ENCODE measurements at places on chromosomes 6 and 20.

DNA sequence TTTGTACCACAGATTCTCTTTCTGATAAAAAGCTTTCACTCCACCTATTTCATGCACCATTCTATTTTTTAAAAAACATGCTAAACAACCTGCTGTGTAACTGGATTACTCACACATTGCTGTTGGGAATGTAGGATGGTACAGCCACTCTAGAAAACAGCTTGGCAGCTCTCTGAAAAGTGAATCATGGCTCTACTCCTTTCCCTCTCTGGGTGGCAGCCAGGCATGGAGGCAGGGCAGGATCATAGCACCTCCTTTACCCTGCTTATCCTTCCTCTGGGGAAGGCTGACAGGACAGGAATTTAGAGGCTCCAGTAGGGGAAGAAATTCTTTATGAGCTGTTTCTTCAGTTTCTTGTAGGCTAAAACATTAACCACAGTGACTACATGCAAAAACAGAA is 6.7 kb upstream of the VNN2 start:
- peak; percentile 98 for DNase-seq

- DNase-seq, result no peak
Measured at GRCh38 chr6:121616406-121616805, 181.0 kb downstream of the GJA1 start.

- no peak for DNase-seq
Measured at GRCh38 chr20:58059260-58059544, 169.3 kb downstream of the ANKRD60 start.

DNA sequence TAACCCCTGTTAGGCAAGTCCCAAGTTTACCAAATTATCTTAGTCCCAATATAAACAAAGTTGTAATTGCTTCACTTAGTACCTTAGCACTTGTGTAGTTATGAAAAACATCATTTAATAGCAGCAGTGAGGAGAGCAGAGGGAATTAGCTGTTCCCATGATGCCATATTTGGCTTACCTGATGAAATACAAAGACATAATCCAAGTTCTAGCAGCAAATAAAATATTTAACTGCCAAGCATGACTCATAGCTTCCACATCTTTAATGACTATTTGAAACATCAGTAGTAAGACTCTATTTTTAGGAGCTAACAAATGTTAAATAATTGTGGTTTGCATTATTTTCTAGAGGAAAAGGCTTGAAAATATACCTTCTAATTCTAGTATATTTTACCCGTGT is 94.0 kb upstream of the MCHR2 start:
- DNase-seq, result peak; percentile 18

DNA sequence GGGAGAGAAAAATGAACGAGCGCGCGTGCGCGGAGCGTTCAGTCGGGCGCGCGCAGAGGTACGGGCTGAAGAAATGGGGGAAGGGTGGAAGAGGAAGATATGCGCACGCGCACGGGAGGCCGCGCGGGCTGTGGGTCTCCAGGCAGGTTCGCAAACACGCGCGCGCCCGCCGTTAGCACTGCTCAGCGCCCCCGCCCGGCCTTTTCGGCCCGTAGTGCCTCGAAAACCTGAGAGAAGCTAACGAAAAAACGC is 393 bp downstream of the BCLAF1 start:
- peak; percentile 78 for DNase-seq

DNA sequence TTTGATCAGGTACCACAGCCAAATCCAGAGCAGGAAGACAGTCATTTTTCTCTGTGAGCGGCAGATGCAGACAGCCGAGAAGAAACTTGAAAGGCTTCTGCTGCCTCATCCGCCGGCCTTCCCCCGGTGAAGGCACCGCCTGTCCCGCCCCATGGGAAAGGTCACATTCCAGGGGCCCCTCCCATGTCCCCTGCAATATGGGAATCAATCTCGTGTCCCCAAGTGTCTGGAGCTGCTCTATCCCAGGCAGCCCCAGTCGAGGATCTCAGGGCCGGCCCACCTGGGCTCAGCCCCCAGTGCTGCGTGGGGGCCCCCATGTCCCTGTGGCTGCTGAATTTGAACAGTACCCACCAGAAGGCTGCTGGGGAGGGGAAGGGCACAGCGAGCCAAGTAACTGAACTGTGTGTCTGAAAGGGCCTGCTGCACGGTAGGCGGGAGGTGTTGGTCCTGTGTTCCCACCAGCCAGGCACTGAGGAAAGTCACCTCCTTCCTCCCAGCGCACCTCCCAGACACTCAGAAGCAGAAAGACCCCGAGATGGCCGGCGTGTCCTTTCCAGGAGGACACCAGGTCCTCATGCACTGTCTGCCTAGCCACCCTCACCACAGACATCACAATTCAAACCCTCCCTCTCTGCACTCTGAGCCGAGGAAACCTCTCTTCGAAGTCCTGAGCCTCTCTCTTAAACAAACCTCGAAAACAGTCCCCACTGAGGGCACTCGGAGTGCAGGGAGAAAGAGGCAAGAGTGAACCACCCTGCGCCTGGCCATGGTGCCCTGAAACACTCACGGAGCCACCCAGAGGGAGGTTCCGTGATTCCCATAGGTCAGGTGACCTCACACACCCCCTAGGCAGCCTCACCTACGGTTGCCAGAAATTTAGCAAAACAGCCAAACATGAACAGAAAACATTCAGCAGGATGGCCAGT is 99.3 kb downstream of the PSMB1 start:
- DNase-seq, result no peak

DNA sequence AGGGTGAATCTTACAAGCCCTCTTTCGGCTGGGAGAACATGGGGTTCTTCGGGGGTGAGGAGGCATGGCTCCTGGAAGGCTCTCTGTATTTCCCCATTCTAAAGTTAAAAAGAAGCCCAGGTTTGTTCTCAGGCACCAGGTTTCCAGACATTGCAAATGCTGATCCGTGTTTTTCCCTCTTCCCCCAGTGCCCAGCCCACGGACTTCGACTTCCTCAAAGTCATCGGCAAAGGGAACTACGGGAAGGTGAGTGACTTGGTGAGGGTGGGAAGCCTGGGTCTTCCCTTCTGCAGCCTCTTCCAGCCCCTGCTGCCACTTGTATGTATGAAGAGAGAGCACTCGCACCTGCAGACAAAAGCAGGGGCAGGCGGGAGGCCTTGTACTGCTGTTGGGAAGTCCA is 8.7 kb downstream of the SGK2 start:
- no peak for DNase-seq

DNA sequence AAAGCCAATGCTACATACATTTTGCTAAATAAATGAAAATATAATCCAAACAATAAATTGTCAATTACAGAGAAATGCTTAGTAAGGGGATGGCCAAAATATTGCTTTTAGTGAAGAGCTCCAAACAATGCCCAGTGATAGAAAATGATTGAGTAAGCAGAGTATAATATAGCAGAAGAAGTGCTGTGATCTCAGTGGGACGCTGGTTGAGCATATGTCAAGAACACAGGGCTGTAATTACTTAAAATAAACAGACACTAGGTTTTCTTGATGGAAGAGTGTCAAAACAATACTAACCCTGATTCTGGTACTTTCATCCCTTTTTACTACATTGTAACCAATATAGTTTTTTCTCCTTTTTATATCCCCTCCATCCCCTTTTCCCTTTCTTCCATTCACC is 150.3 kb downstream of the GRIK2 start:
- no peak for DNase-seq

DNA sequence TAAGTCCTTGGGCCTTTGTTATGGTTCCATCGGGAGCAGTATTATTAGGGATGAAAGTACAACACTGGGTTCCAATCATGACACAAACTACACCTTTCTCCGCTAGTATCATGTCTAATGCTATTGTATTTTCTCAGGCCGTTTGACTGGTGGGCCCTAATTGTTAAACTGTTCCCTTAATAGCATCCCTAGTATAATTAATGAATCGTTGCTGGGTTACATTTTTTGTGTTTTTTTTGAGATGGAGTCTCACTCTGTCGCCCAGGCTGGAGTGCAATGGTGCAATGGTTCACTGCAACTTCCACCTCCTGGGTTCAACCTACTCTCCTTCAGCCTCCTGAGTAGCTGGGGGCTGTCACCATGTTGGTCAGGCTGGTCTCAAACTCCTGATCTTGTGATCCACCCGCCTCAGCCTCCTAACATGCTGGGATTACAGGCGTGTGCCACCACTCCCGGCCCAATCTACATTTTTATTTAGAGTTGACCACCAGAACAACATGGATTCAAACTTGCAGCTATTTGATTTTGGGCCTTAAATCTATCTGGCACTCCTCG is 4.1 kb upstream of the ZNFX1 start:
- no peak for DNase-seq

DNA sequence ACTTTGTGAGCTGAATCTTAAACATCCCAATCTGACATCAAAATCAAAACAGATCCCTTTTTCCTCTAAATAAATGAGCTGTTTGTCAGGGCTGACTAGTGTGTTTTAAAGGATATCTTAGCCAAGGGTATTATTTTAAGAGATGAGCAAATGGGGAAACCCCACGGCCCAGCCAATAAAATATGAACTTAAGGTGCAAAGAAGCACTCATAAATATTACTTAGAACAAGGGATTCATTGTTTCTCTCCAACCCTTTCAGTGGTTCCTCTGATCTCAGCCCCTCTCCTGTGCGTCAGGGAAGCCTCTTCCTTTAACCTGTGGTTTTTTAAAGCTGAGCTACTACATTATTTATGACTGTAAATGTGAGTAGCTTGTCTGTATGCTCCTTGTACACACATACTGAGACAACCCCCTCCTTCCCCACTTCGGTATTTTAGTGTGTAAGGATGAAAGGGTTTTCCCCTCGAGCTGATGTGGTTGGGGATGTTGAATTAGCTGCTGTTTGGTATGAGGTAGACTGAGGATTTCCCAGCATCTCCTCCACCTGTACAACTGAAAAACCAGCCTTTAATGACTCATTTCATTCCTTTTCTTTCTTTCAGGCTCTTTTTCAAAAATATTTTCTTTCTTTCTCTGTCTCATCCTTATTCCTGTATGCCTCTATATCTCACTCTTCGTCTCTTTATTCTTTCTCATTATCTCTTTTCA is 6.5 kb downstream of the BMP5 start:
- peak; percentile 90 for DNase-seq

DNA sequence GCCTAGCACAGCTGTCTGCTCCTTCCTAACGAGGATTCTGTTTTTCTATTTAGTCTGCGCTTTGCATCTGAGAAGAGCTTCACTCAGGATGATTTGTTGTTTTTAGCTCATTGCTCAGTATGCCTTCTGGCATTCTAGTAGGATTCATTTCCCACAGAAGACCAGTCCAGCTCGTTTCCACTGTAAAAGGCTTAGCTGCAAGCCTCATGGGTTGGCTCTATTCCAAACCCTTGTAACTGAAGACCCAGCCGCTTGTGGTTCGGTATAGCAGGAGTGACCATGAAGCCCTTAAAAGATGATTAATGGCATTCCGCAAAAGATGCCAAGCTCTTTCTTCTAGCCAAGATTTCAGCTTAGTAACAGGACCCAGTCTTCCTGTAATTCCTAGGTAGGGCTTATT is 7.2 kb downstream of the ADGRF1 start:
- DNase-seq, result peak; percentile 98

GRCh38 chr6:45609141-45609638 is 231.5 kb upstream of the SUPT3H start:
- peak; percentile 41 for DNase-seq

- no peak for DNase-seq
Measured at GRCh38 chr20:24779131-24779530, 169.9 kb upstream of the CST7 start.

GRCh38 chr6:91337967-91338366 is 751.1 kb upstream of the MAP3K7 start:
- DNase-seq, result no peak

DNA sequence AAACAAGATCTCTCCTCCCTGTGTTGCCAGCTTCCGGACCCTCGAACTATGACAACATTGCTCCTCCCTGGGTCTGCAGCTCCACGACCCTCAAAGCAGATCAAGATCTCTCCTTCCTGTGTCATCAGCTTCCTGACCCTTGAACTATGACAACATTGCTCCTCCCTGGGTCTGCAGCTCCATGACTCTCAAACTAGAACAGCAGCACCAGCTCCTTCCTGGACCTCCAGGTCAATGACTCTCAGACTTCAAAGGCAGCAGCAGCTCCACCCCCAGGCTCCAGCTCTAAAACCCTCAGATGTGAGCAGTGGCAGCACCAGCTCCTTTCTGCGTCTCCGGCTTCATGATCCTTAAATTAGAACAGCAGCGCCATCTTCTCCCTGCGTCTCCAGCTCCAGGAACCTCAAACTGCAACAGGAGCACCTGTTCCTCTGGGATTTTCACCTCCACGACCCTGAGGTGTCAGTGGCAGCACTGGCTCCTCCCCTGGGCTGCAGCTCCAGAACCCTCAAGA is 341.0 kb upstream of the SULF2 start:
- DNase-seq, result no peak

DNA sequence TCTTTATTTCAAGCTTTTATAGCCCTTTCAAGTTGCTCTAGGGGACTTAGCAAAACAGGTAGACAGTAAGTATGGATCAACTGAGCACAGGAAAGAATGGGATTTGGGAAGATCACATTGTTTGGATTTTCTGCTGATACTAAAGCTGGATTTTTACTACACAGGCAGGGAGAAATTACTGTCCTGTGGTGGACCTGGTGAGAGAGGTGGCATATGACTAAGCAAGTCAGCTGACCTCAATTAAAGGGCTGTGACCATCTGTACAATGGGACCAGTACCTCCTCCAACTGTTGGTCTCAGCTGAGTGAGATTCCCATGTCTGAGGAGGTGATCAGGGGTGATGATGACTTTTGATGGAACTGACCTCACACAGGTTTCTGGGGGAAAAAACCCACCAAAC is 28.0 kb downstream of the RREB1 start:
- no peak for DNase-seq

- no peak for DNase-seq
Measured at GRCh38 chr6:78117966-78118365, 465.1 kb downstream of the MEI4 start.

GRCh38 chr6:140599916-140600315 is 1225.5 kb upstream of the CITED2 start:
- DNase-seq, result no peak

DNA sequence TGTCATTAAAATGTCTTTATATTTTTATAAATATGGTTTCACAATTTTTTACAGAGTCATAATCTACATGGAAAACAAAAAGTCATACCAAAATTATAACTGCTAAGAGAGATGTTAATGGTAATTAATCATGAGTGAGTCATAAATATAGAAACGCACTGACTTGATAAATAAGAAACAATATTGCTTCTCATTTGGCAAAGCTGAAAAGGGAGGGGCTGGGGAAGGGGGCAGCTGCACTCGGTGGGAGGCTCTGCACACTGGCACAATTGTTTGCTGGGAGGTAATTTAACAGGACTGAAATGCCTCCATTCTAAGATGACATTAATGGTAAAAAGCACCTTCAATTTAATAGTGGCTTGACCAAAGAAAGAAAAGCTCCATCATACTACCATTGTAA is 133.3 kb upstream of the AGPAT4 start:
- DNase-seq, result no peak

GRCh38 chr6:13390658-13391057 is 62.3 kb upstream of the TBC1D7 start:
- no peak for DNase-seq

- no peak for DNase-seq
Measured at GRCh38 chr20:54466127-54466526, 9.3 kb upstream of the DOK5 start.

DNA sequence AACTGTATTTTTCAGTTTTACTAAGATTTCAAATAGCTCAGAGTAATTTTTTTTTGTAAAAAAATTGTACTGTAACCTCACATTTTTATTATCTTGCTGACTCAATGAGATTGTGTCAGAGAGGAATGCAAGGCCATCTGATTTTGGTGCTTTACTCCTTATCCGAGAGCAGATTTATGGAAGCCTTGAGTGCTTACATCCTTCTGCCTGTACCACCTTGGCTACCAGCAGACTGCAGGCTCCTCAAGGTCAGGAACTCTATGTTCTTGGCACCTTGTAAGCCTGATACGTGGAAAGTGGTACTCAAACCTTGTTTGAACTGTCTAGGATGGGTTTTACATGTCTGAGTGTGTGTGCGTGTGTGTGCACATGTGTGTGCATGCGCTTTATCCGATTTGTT is 80.1 kb upstream of the MLIP start:
- DNase-seq, result no peak

All from kidney glomerular epithelial cell (primary cell).